NT2/D1 (cell line): ENCODE measurements at places on chromosomes 1 and 21.

GRCh38 chr1:192627901-192628300 is 8.0 kb upstream of the RGS13 start:
- no peak for DNase-seq

DNA sequence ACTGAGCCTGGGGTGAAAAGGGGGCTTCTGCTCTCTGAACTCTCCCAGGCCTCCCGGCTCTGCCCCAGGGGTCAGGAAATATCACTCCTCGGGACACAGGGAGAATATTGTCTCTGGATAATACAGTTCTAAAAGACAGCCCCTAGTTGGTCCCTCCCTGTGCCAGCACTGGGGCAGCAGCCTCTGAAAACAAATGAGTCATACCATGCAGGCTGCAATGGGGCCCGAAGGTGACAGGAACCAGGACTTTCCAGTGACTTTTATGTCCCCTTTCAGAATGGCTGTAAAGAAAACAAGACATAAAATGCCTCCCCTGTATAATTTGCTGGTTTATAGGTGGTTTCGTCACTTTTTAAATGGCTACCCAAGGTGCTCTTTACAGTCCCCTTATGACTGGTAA is 360.0 kb downstream of the NPHP4 start:
- no peak for DNase-seq

GRCh38 chr1:109475261-109475660 is 8.4 kb upstream of the ATXN7L2 start:
- DNase-seq, result no peak

DNA sequence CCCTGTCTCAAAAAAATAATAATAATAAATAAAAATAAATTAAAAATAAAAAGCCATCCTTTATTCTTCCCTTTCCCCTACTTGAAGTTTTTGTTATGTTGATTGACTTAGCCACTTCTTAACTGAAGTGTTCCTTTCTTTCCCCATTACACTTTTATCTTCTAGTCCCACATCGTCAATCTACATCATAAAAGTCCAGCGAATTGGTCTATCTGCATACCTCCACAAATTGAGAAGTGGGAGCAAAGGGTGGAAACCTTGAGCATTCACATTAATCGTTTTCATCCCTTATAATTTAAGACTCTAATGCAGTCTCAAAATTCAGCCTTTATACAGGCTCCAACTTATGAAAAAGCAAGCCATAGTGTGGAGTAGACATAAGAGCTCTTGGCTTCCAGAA is 6.5 kb upstream of the ZYG11A start:
- peak; percentile 60 for DNase-seq

GRCh38 chr1:232897949-232898465 is 52.4 kb upstream of the NTPCR start:
- no peak for DNase-seq
